ENCODE measurements at places on chromosomes 12 and 14.

GRCh38 chr12:6996040-6996441 lies 22.2 kb downstream of the LPCAT3 start:
- DNase-seq: no peak

- no peak for DNase-seq
Observed at GRCh38 chr12:47754881-47755280, 3.8 kb downstream of the RAPGEF3 start.

DNA sequence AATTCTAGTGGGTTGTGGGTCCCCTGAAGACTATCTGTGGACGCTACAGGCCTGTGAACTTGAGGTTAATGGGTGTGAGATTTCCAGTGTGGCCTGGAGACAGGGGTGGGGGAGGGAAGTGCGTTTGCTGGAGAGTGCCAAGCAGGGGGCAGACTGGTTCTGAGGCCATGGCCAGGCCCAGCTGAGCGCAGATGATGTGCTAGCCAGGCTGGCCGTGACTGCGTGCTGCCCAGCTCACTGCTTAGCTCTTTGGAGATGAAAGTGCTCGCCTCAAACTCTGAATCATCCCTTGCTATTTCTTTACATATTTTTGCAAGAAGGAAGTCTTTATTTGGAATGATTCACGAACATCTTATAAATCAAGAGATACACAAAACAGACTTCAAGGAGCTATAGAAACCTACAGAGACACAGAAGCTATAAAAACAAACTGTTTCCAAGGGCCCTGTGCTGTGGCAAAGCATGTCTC lies 75.2 kb upstream of the PLEKHG3 start:
- DNase-seq: no peak

- DNase-seq: no peak
Observed at GRCh38 chr12:51692016-51692415, 101.0 kb downstream of the SCN8A start.

DNA sequence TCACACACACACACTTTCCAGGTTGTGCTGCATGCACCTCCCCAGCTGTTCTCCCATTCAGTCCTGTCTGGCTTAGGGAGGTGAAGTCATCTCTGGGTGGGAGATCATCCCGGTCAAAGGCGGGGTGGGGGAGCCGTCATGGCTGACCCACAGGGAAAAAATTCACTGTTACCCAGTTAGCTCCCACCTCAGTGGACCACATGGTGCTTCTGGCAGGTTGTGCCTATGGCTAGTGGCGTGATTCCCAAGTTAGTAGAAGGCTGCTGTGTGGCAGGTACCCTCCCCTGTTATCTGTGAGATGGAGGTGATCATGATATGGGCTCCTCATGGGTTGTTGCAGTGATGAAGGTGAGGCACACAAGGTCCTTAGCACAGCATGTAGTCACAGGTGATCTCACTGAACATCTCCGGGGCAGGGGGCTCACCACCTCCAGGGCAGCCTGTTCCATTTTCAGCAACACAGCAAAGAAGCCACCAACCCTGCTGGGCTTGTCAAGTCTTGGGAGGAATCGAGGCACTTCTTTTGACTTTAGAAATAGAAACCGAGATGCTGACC lies 154.9 kb upstream of the CCND2 start:
- no peak for DNase-seq
